ENCODE measurements at places on chromosomes 12 and 14.
A peak's percentile ranks its signal among the peaks of the same experiment; 100 is the strongest.

GRCh38 chr12:119838826-119839600 lies 38.1 kb downstream of the CIT start:
- no peak for DNase-seq

- DNase-seq = no peak
Measured at GRCh38 chr14:60273956-60274355, 24.9 kb downstream of the PPM1A start.

GRCh38 chr14:31895206-31895605 lies 181.9 kb upstream of the ARHGAP5 start:
- DNase-seq = peak; percentile 20

- no peak for DNase-seq
Measured at GRCh38 chr12:98352835-98353234, 162.6 kb upstream of the TMPO start.

- DNase-seq = no peak
Measured at GRCh38 chr12:57716305-57716704, 22.2 kb downstream of the AGAP2 start.

All from fibroblast of gingiva (primary cell).